Sciatic nerve (tissue), 2 donors: ENCODE measurements at places on chromosomes 1 and 21. TPM values are rescaled to one million over a fixed set of nuclear protein-coding genes. Genes with fewer than 3 reads are reported as not detected.

DNA sequence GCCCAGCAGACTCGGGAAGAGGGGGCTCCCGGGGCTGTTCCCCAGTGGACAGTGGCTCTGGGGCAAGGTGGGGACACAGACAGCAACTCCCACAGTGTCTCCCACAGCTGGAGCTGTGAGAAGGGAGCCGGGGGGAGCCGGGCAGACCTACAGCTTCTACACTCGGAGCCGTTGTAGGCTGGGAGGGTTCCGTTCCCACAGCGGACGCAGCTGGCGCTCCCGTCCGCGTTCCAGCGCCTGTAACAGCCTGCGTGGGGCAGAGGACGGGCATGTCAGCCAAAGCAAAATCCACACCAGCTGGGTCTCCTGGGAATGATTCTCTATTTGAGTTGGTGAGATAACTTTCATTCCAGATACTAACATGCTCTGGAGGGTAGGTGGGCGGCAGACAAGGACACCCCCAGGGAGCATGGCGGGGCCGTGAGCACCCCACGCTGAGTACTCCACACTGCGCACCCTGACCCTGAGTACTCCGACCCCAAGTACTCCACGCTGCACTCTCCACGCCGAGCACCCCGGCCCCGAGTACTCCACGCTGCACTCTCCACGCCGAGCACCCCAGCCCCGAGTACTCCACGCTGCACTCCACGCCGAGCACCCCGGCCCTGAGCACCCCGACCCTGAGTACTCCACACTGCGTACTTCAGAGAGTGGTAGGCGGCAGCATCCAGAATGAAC, 13.4 kb upstream of the RNF223 start:
- peak; percentile 44 for DNase-seq

GRCh38 chr1:95994643-95995042, 726.9 kb upstream of the PTBP2 start:
- no peak for DNase-seq

- no peak for DNase-seq
Observed at GRCh38 chr1:85198864-85199263, 2.0 kb downstream of the SYDE2 start.

KRTAP23-1 gene
- total RNA-seq, result not detected

SPATA21 gene
- total RNA-seq, result 0.49 TPM

DNA sequence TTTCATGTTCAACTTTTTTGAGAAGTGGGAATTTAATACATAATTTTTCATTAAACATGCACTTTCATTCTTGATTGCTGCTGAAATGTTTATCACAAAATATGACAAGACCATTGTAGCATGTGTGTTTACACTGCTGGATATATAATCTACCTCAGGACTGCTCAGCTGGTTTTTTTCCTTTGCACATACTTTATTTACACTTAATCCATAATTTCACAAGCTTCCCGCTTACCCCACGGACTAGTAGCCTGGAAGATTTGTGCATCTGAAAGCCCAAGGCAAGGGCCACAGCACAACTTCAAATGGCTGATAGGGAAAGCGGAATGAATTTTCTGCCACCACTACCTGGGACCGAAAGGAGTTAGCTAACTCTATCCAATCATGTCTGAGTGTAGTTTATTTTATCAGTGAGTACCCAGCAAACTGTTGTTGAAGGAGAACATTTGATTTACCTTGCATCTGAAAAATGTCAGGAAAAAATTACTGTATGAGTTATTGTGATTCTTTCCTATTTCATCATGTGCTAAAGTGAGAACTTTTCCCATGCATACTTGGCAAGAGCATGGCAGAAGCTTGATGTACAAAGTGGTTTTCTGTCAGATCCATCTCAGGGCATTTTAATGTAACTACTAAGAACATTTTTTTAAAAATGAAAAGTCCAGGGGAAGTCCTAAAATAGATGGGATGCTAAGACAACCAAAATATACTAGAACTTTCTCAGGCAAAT, 558.2 kb upstream of the USP24 start:
- DNase-seq, result no peak

DNA sequence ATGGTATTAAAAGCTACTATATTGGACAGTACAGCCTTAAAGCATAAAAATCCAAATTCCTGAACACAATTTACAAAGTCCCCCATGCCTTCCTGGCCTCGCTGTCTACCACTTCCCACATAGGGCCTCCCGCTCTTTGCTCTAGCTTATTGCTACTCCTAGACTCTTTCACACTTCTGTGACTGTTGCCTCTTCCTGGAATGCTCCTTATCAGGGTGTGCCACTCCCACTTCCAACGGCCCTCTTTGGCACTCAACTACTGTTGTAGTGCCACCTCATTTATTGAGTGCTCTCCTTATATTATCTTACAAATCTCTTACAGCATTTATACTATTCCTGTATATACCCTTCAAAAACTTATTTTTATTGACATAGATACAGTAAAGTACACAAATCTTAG, 4.8 kb downstream of the SARS1 start:
- DNase-seq, result no peak

RYR2 gene
- 0.49 TPM for total RNA-seq

MYBPH gene
- total RNA-seq, result not detected

KRTAP19-3 gene
- not detected for total RNA-seq

FMO2 gene
- 58.3 TPM for total RNA-seq

DNA sequence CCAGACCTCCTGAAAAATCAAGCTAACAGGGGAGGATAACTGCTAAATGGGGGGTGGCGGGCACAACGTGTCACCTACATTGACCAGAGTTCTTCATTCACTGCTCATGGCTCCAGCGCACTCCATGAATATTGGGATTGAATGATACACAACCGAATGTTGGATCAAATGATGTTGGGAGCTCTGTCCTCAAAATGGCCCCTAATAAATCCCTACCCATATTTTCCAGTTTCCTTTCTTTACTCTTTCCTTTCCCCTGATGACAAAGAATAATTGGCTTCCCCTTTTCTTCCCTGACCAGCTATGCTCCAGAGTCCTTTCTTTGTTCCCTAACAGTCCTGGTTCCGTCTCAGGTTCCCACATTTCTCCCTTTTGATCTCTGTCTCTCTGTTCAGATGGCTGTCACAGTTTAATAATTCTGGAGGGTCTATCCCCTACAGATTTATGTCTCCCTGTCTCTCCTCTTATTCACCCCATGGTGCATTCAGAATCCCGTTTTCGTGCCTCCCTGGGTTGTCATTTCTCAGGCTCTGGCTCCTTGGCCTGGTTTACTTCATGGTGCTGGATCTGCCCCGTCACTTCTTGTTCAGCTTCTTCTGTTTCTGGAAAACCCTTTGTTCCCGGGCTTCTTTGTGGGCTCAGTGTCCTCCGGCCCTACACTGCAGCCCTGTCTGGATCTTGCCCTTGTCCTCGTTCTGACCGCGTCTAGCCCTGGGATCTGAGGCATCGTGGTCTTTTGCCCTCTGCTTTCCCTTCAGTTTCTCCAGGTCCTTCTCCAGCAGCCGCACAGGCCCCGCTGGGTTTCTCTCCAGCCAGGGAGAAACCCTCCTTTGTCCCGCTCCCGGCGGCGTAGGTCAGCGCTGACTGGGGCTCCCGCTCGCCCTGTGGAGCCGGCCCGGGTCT, 78.3 kb downstream of the NDUFS5 start:
- peak; percentile 65 for DNase-seq

CRYAA gene
- not detected for total RNA-seq

NPHS2 gene
- total RNA-seq, result not detected

GRCh38 chr1:17004466-17005364, 7.0 kb downstream of the ATP13A2 start:
- DNase-seq, result no peak

DNA sequence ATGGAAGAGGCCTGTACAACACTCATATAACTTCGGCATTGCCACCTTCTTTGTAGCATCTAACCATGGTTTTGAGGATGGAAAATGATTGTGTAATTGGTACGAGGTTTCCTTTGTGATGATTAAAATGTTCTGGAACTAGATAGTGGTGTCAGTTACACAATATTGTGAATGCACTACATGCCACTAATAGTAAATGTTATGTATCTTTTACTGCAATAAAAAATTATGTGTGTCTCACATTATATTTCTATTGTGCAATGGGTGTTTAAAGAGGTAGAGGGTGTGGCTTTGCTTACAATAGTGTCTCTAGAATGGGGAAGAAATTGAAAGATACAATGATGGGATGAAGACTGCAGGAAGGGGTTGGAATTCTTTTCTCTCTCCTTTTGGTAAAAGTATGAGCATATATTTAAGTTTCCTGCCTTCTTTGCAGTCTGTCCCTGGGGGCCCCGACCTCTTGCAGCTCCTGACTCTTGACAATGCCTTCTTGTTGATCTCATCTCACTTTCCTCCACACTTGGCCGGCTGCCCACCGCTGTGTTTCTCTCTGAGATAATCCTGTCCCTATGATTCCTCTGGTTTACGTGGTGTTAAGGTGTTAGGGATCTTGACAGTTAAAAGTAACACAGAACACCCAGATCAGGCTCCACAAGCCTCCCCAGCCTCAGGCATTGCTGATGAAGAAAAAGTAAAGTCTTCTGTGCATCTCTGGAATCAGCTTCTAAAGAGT, 39.3 kb downstream of the MTARC1 start:
- DNase-seq, result no peak

TMEM125 gene
- 3.2 TPM for total RNA-seq

DNA sequence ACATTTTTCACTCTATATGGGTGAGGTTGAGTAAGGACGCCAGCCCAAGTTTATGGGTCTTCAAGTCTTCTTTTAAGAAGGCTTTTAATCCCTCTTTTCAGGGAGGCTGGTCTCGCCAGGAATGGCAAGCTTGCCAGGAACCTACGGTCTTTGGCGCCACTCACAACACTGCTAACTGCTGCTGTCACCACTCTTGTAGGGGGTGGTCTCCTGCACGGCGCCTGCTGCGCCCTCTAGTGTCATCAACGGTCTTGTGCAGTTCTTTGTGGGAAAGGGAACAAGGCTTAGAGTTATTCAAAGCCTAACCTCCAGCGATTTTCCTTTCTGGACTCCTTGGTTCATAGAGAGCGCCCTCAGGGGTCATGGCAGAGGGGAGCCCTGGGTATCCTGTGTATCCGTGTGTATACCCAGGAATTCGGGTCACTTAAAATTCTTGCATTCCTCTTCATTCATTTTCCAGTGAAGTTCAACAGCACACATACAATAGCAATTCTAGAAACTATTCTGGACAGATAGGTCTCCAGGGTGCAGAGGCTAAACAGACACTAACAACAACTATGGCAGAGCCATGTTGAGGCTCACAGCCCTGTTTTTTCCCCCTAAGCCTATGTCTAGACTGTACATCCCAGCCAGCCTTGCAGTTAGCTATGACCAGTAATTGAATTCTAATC, 392.8 kb upstream of the CAMK1G start:
- no peak for DNase-seq

TPTE gene
- total RNA-seq, result not detected

HMGCS2 gene
- total RNA-seq, result not detected

DNA sequence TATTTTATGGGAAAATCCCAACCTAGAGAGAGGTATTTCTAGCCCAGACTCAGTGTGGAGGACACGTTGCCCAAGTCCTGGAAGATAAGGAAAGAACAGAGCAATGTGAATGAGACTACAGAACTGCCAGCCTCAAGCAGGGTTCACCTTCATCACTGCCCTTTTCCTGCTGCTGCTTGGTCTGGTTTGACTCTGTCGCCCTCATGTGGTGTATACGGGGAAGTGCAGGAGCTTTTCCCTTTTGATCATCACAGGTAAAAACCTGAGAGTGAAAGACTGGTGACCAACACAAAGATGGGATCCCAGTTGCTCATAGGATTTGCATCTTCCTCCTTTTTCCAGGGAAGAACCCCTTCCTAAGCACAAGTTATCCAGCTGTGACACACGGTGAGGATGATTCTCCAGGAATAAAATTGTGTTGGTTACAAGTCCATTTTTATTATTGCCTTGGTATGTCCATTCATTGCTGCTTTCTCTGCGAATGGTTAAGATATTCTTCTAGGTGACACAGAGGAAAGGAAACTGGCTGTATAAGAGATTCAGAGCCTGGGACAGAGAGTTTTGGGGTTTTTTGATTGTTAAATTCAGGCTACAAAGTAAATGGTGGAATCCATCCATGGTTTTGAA, 89.5 kb upstream of the CD53 start:
- no peak for DNase-seq

GRCh38 chr1:150352866-150353265, 11.1 kb upstream of the RPRD2 start:
- no peak for DNase-seq

FABP3 gene
- total RNA-seq, result 6.5 TPM

DNA sequence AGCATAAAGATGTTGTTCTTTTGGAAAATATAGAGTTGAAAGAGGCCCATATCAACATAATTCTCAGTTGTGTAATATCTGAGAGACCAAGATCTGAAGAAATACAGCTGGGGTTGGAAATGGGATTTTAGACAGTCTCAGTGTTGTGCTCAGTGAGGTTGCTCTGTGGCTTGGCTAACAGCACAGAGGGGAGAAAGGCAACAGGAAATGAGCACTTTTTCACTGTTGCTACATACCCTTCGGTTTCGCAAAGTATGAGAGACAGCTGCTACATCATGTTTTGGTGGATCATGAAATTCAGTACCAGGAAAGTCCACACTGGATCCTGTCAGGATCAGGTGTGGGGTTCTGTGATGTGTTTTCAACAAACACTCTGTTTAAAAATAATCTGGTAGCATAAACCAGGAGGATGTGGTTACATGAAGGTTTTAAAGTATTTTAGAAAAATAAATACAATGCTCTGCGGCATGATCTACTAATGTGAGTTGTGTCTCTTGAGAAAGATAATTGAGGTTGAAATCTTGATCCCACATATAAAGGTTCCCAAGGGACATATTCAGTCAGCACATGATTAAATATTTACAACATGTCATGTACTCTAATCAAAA, 7.0 kb upstream of the GPR88 start:
- DNase-seq, result no peak

DNA sequence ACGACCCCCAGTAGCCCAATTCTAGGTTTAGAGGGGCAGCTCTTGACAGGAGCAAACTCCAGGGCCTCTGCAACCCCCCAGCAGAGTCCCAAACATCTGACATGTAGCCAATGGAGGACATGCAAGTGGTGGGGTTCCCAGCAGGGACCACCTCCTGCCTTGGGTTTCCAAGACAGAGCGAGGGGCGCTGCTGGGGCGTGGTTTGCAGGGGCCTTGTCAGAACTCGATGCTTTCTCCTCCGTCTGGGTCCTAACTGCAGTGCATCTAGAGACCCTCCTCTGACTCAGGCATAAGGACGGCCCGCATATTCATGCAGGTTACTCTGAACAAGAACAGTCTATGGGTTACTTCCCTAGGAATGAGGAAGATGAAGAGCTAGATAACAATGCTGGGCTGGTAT, 17.2 kb downstream of the EPHX1 start:
- DNase-seq, result no peak

DNA sequence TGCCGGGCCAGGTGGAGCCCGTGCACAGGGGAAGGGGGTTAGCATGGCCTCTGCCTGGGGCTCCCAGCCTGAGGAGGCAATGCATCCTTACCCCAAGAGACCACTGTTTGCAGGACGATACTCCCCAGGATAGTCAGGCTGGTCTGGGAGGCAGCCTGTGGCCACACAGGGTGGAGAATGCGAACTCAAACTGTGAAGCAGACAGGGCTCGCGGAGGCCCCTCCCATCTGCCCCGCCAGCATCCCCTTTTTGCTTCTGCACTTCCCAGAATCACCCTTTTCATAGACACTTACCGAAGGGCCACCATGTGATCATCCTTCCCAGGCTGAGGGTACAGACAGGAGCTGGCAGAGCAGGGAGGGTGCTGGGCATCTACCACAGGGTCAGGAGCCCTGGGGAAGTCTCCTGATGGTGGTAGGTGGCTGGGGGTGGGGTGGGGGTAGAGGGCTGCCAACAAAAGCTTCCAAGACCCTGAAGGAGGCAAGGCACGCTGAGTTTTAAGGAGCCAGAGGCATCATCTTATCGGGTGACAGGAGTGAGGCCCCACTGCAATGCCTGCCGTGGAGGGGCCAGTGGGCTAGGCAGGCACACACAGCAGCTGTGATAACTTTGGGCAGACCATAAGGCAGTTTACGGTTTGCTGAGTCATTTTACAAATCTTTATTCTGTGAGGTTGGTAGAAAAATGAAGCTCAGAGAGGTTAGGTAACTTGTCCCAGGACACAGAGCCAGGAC, 31.3 kb upstream of the BTG2 start:
- DNase-seq, result peak; percentile 78
